Activated naive CD4-positive, alpha-beta T cell (primary cell): ENCODE measurements at places on chromosomes 1 and 21.

- DNase-seq = no peak
Observed at GRCh38 chr1:151583796-151584195, 28.1 kb upstream of the SNX27 start.

GRCh38 chr1:116785006-116785405, 30.8 kb downstream of the CD2 start:
- no peak for DNase-seq

GRCh38 chr21:42392731-42393442, 3.0 kb downstream of the TMPRSS3 start:
- DNase-seq = no peak

DNA sequence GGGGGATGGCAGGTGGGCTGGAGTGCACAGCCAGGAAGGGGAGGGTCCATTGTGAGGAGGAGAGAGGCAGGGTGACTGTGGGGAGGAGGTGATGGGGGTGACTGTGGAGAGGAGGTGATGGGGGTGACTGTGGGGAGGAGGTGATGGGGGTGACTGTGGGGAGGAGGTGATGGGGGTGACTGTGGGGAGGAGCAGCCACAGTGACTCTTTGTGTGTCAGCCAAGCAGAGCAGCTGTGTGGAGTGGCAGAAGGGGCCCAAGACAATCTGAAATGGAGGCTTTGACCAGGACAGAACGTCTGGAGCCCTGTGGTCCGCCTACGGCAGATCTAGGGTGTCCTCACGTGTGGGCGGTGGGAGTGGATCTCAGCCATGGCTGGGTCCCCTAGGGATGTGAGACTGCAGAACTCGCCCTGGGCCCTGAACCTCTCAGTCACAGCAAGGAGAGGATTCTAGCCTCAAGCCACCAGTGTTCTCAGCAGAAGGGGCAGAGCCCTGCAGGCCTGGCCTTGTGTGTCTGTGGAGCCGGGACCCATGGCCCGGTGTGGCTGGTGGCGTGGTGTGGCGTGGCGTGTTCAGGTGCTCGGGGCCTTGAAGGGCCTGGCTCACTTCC, 81.5 kb downstream of the OBSCN start:
- no peak for DNase-seq

DNA sequence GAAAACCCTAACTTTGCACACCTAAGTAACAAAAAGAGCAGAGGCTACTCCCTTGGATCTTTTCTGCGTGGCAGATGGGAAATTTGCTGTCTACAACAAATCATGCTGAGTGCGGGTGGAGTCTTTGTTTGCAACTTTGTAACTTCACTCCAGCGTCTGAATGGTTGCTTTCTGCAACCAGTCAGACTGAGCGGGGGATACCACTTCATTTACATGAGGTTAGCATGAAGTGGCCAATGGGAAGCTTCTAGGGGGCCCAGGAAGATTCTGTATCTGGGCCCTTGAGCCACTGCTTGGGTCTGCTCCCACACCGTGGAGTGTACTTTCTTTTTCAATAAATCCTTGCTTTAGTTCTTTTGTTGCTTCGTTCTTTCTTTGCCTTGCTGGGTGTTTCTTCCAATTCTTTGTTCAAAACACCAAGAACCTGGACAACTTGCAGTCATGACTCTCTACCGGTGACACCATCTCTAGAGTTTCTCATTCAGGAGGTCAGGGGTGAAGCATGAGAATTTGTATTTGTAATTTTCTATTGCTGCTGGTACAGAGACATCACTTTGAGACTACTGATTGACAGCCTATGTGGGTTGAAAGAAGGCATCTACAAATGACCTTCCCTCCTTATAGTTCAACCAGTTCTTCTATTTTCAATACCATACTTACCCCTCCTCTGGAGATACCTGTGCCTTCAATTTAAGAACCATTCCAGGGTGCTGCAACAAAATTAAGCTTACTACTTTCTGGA, 55.8 kb upstream of the RC3H1 start:
- DNase-seq = no peak

DNA sequence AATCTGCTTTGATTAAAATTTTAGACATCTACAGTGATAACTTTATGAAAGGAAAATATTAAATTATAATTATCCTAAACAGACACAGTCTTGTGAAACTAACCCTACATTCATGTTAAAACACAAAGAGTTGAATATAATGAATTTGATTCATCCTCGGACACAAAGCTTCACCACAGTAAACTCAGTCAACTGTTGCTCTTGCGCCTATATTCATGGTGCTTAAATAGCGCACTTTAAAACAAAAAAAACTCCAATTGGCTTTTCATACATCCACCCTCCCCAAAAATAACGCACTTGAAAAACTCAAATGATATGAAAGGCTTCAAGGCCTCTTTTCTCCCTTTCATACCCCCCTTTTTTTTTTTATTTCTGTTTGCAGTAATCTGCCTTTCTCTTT, 260.3 kb downstream of the FAF1 start:
- no peak for DNase-seq

- no peak for DNase-seq
Observed at GRCh38 chr1:219837274-219837993, 90.9 kb downstream of the SLC30A10 start.

DNA sequence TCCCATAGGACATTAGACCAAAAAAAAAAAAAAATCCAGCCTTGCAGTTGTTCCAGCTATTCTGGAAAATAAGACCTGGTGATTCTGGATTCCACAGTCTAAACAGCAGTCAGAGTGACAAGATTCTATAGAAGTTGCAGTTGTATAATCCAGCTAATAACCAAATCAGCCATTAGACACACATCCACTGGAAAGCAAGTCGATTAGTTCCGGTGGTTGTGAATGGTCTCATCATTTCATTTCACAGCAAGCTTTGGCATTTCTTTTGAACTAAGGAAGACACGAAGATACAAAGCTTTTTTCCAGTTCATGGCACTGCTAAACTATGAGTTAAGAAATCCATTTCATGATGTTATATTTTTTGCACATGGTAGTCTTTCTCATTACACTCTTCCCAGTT, 54.4 kb upstream of the FAM89A start:
- DNase-seq = no peak

DNA sequence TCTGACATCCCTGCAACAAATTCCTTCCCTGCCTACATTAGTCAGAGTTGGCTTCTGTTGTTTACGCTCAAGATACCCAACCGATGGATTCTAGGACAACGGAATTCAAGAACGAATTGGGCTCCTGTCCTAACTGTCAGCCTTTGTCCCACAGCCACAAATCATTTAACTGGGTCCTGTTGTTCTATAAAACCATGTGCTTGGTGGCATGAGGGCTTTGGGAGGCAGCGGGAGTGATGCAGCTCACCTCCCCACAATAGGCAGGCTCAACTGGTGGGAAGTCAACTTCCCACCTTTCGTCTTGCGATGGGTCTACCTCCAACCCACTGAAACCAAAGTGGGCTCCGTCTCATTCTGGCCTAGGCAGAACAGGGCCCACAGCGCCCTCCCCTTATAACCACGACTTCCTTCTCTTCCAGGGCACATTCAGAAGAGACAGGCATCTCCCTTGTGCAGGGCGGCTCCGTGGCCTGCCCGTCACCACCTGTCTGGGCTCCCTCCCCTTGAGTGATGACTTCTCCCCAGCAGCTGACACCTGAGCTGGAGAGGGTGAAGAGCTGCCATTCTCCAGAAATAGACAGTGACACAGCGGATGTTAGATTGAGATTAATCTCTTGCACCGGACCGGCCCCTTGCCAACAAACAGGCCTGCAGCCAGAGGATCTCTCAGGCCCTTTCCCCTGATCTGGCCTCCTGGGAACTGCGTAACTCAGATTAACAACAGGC, 26.5 kb downstream of the LRRC38 start:
- DNase-seq = no peak

DNA sequence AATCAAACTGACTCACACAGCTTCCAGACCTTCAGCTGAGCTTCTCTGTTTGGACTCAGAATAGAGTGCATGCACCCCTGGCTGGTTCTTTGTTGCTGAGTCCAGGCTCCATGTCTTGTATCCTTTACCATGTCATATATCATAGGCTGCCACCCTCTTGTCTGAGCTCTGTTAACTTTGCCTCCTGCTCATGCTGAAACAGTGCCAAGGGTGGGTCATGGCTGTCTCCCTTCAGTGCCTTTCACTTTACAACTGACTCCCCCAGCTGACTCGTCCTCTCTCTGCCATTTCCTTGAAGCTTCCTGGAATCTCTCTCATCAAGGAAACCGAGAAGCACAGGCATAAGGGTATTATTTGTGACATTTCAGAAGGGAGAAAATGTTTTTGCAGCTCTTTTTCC, 885.3 kb downstream of the TTLL7 start:
- no peak for DNase-seq
